Stimulated activated CD4-positive, alpha-beta T cell treated with anti-CD3 and anti-CD28 coated beads, Interleukin-4, amount 100 ng/mL, for 4 hours (primary cell): ENCODE measurements at places on chromosomes 5 and 9.

DNA sequence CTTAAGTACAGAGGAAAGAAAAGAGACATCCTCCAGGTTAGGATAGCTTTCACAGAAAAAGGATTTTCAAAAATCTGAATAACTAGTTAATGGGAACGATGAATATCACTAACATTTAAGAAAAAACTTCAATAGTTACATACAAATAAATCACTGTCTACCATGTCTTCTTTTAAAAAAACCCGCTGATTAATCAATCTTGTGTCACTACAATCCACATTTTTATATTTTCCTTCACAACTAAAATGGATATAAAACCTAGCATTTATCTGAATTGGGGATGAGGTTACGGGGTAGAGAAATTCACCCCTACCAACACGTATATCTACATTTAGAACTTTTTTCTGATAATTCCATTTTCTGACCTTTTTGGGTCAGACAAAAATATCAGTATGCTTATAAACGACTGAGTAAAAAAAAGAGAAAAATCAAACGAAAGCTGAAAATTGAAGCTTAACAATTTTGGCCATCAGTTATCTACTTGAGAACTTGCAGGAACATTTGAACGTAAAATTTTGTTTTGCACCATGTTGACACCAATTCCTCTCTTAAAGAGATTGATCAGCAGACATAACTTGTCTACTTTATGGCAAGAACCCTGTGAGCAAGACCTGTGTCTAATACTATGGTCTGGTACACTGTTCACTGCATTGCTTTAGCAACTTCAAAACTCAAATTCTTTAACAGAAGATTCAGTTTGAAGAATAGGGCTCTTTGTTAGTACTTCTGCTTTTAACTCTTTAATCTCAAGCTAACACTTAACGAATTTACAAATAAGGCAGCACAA lies 4.8 kb downstream of the NR3C1 start:
- DNase-seq = no peak

DNA sequence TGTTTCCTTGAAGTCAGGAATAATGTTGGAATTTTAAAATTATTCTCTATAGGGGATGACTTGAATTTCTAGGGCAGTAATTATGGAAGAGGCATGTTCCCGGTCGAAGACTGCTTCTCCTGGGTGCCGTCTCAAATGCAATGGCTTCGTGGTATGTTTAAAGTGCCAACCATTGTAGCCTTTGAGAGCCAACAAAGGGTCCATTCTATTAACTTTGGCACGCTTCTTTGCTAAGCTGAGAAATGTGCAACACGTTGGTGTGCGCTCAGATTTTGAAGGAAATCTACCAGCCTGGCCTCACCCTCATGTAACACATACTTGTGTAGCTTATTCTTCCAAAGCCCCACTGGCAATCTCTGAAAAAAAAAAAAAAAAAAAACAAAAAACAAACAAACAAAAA lies 221.2 kb upstream of the ANKH start:
- no peak for DNase-seq

GRCh38 chr5:157799578-157799977 lies 56.1 kb downstream of the LSM11 start:
- no peak for DNase-seq

DNA sequence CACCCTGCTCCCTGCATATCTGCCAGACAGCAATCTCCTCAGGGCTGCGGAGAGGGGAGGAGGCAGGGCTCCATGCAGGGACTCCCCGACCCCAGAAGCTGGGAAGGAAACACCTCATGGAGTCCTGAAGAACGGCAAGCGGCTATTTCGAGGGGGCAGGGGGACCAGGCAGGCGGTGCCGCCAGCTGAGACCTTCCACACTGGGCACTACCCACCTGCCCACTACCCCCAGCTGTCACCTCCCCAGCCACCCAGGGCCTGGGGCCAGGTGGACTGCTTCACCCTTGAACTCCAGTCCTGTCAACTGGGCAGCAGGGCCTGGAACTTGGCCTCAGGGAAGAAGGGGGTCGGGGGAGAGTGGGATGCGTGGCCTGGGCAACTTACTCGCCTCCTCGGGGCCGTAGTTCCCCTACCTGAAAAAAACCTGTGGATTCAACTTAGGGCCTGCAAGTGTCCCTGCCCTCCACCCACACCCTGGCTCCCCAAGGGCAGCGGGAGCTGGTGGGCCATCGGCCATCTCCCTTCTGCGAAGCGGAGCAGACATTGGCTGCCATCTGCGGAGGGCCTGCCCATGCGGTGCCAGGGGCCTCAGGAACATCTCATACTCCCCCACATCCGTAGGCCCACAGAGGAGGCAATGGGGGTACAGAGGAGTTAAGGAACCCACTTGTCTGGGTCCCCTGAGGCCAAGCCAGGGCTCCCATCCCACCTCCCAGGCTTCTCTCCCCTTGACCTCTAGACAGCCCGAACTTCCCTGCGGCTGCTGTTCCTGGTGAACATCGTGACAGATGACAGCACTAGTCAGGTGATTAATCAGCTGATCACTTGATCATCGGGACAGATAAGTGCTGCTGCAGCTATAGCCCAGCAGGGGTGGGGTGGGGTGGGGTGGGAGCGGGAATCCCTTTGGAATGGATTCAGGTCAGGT lies 18.5 kb upstream of the RALGDS start:
- no peak for DNase-seq

DNA sequence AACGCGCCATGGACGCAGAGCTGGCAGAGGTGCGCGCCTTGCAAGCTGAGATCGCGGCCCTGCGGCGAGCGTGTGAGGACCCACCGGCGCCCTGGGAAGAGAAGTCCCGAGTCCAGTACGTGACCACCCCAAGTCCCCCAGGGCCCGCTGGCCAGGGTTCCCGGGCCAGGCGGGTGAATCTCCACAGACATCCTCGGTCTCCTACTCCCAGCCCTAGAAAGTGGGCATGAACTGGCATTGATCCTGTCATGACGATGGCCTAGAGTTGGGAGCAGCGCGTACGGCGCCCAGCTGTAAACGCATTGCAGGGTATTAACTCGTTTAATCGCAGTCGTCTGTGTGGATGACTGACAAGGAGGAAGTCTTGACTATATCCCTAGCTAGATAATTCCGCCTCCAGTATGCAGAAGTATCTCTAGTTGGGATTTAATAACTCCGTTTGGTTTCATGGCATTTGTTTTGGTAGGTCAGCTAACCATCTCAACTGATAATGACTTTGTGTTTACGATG lies 293 bp downstream of the CENPP start:
- DNase-seq = no peak
